ENCODE measurements at places on chromosomes 1 and 21.
A peak's percentile ranks its signal among the peaks of the same experiment; 100 is the strongest.

DNA sequence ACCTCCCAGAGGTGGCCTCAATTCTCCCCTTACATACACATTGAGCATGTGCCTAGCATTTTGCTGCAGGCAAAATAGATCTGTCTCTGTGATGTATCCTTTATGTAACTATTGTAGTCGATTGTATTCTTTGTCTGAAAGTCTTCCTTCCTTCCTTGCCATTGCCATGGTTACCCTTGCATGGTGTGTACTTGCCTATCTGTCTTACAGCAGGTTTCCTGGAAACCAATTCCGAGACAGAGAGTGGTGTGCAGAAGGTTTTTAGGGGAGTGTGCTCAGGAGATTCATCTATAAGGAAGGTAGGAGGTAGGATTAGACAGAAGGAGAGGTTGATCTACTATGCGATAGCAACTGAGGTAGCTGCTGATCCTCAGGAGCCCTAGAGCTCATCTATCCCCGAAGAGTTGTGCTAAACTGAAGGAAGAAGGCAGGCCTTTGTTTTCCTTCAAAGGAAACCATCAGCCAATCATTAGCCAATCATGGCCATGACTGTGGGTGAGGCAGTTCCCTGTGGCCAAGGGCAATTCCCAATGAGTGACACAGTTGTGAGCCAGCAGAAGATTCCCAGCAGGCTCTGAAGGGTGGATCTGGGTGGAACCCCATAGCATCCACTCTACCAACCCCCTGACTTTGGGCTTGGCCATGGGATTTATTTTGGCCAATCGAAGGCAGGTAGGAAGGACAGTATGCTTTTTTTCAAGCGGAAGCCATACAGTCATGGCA lies 15.0 kb downstream of the CITED4 start:
- DNase-seq, result no peak

DNA sequence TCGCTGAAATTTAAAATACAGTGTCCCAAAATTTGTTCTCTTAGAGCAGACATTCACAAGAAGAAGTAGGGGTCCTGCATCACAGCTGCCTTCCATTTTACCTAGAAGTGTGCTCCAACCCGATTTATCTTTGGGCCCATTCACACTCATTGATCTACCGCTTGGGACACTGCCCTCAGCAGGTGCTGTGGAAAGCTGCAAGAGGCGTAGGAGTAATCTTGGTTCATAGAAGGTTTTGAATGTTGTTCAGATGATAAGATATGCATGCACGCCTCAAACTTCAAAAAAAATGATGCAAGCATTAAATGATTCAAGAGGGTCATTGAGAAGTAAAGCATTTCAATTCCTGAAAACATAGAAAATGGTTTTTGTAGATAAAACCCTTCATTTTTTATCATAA lies 18.6 kb upstream of the C1orf105 start:
- DNase-seq, result no peak

DNA sequence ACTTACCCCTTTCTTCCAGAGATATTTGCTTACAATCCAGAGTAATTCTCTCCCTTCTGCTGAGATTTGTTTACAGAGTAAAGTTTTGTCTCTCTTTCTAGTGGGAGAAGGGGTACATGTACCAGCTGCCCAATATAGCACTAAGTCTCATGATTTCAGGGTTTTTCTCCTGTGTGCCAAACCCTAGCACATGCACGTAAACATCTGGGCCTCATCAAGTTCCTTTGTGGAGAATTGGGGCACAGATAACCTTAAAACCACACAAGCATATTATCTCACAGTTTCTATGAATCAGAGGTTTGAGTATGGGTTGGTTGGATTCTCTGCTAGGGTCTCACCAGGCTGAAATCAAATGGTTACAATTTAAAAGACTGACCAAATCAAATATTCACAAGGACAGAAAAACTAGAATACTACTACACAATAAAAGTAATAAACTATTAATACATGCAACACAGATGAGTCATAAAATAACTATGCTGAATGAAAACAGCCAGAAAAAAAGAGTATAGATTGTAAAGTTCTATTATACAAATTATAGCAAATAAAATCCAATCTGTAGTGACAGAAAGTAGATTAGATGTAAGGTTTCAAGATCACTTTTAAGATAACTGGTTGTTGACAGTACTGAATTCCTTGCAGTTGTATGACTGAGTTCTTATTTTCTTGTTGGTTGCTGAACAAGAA lies 347.4 kb upstream of the PTBP2 start:
- DNase-seq, result no peak

GRCh38 chr1:176696109-176696508 lies 233.1 kb downstream of the PAPPA2 start:
- no peak for DNase-seq

- no peak for DNase-seq
These were observed 68.0 kb downstream of the MEGF6 start for GRCh38 chr1:3543076-3544039.

DNA sequence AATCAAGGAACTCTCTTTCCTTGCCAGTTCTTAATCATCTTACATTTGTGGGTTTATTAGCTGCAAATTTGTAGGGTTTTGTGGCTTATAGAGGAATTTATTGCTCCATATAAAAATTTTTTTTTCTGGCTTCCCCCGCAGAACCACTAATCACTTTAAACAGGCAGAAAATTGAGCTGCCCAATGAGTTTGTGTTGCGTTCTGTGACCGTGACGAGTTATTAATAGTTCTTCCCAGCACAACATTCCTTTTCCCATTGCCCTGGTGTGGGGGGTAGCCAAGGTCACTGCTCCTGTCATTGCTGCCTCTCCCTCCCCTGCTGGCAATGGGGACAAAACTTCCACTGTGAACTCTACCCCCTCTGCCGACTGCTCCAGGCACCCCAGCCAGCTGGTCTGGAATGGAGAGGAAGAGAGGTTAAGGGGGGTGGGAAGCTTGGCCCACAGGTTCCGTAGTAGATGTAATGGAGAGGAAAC lies 55.1 kb downstream of the UBE2T start:
- no peak for DNase-seq

DNA sequence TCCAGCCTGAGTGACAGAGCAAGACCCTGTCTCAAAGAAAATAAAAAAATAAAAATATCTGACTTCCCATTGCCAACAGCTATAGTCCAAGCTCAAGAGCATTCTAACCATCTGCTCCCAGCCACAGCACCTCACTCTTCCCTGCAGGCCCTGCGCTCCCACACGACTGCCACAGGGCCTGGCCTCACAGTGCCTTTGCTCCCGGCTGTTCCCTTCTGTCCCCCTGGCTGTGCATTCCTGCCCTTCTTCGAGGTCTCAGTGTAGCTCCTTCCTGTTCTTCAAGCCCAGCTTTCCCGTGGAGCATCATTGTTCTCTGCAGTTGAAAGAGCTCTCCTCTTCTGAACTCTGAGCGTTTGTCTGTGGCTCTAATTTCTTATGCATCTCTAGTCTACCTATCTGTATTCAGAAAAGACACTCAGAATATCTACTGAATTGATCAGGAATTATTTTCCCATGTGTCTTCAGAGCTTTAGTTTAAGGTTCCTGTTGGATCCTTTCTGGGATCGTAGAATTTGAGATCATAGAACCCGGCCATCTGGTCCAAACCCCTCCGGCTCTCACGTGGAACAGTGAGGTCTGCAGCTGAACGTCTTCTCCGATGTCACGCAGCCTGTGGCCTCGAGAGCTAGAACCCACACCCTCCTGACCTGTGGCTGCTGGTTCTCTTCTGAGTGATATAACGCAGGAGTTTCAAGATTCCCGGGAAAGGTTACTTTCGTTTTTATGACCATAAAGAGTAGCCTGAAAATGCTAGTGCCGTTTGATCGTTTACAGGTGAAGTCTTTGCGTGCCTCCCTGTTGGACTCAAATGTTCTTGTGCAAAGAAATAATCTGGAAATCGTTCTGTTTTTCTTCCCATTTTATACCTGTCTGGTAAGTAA lies 54.4 kb downstream of the DOP1B start:
- no peak for DNase-seq

GRCh38 chr1:235714205-235714897 lies 64.8 kb upstream of the GNG4 start:
- peak; percentile 85 for DNase-seq

DNA sequence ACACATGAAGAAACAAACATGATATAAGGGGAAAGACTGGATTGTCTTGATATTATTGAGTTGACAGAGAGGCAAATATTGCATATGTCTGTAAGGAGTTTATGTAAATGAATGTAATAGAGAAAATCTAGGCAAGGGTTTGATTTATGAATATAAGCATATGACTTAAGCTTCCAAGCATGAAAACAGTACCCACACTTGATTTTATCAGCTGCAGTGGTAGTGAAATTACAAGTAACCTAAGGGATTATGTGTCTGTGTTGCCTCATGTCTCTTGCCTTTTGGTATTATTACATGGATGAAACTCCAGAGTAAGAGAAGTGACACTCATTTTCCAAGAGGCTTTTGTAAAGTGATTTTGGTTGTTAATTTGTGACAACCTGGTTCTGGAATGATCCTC lies 1678.9 kb downstream of the KCNT2 start:
- no peak for DNase-seq

- no peak for DNase-seq
These were observed 79.8 kb upstream of the LRRC8B start for GRCh38 chr1:89444791-89445190.

- DNase-seq, result no peak
These were observed 120.2 kb upstream of the KCNE2 start for GRCh38 chr21:34243562-34243961.

- no peak for DNase-seq
These were observed 64.2 kb upstream of the SMYD2 start for GRCh38 chr1:214216779-214217178.

DNA sequence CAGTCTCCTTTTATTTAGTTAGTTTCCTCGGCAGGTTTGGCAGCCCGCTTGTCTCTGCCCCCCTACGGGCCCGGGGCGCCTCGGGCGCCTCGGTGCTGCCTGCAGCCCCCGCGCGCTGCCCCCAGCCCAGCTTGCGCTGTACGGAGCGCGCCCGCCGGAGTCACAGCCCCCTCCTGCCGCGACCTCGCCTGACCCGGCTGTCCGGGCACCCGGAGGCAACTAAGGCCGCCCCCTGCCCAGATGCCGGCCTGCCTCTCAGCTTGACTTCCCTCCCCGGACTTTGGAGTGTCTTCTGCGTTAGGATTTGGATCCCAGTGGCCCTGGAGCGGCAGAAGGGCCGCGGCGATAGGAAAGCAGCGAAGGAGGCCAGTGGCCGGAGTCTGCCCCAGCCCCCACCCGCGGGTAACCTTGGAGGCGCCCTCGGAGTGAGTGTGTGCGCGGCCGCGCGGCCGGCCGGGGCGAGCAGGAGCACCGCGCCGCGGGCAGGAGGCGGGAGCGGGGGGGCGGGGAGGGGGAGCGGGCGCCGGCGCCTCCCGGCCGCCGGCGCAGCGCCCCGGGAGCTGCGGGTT lies 7.6 kb downstream of the CDKN2C start:
- no peak for DNase-seq

DNA sequence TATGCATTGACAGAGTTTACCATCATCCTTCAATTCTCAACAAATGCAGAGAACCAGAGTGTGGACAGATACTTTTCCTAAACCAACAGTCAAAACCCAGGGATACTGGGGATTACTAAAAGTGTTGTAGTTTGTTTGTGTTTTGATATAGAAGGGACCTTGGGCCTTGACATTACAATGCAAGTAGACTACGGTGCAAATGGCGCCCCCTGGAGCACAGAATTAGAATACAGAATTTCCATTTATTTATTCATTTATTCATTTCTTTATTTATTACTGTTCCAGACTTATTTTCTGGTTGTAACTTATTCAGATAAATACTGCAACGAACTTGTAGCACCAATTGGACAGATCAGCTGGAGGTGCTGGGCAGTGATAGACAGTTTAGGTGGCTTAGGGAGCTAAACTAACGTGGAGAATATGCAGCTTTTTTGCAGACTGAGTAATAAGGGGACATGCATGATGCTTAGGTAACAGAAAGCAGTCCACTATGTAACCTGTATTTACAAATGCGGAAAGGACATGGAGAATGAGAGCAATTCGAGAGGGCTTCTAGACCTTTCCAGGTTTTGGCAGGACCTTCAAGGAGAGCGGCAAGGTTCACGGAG lies 42.6 kb downstream of the KIRREL1 start:
- DNase-seq, result no peak

- no peak for DNase-seq
These were observed 7.0 kb upstream of the CCT8 start for GRCh38 chr21:29080454-29080941.

DNA sequence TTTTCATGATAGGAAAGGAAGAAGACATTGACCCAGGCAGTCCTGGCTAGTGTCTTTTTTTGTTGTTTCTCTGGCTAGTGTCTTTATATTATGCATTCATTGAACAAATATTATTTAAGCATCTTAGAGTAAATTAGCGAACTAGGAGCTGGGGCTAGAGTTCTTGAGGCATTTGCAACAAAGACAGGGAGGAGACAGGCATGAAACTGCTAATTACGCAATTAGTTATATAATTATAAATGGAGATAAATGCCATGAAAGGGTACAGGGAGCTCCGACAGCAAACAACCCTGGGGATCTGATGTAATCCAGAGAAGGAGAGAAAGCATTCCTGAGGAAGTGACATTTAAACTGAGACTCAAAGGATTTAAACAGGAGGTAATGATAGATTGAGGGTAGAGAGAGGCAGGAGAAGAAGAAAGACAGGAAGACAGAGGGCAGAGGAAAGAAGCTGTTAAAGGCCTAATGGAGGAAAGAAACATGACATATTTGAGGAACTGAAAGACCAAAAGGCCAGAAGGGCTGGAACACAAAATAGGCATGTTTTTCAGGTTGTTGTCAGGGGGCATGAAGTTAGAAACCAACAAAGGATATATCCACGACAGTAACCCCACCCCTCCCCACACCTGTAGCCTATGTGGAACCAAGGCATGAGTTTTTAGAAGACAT lies 99.5 kb upstream of the GJB5 start:
- no peak for DNase-seq

- no peak for DNase-seq
These were observed 22.6 kb downstream of the ZBTB17 start for GRCh38 chr1:15953294-15953771.

DNA sequence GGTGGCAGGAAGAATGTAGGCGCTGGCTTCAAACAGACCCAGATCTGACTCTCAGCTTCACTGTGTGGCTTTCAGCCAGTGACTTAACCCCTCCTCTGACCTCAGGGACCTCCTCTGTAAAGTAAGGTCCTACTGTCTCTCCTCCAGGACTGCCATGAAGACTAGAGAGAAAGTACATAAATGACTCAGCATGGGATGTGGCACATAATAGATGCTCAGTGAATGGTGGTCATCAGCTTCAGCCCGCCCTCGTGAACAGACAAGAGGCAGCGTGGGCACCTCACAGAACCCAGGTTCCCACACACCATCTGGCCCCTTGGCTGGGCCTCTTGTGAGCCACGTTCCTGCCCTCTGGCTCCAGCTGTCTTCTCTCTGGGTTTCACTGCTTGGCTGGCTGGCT lies 126.0 kb downstream of the SYF2 start:
- DNase-seq, result no peak

DNA sequence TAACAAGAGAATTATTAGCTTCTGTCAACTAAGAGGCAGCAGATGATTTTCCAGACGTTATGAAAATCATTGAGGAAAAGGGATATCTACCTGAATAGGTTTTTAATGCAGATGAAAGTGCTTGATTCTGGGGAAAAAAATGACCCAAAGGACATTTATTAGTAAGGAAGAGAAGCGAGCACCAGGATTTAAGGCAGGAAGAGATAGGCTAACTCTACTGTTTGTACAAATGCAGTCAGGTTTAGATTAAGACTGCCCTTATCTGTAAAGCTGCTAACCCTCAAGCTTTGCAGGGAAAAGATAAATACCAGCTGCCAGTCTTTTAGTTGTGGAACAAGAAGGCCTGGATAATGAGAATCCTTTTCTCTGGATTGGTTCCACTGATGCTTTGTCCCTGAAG lies 33.0 kb upstream of the LRIG2 start:
- DNase-seq, result no peak

Measured in NCI-H1930 (cell line).